Posterior cingulate gyrus (tissue), 11 donors: ENCODE measurements at places on chromosomes 5 and 9.

DNA sequence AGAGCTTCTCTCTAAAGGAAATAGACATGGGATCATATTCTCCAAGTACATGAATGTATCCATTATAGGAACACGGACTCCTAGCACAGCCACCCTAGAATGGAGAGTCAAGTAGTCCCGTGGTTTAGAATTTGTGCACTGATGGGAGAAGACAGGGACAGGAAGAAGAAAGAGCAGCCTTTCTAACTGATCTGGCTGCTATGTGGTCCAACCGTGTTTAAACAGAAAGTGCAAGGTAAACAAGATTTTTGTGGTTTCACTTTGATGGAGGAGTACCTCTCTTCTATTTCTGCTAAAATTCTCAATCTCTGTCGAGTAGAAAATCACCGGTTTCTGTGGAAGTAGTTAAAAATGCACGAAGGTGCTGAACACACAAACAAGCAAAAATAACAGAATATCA is 171.3 kb downstream of the ST8SIA4 start:
- DNase-seq: no peak

DNA sequence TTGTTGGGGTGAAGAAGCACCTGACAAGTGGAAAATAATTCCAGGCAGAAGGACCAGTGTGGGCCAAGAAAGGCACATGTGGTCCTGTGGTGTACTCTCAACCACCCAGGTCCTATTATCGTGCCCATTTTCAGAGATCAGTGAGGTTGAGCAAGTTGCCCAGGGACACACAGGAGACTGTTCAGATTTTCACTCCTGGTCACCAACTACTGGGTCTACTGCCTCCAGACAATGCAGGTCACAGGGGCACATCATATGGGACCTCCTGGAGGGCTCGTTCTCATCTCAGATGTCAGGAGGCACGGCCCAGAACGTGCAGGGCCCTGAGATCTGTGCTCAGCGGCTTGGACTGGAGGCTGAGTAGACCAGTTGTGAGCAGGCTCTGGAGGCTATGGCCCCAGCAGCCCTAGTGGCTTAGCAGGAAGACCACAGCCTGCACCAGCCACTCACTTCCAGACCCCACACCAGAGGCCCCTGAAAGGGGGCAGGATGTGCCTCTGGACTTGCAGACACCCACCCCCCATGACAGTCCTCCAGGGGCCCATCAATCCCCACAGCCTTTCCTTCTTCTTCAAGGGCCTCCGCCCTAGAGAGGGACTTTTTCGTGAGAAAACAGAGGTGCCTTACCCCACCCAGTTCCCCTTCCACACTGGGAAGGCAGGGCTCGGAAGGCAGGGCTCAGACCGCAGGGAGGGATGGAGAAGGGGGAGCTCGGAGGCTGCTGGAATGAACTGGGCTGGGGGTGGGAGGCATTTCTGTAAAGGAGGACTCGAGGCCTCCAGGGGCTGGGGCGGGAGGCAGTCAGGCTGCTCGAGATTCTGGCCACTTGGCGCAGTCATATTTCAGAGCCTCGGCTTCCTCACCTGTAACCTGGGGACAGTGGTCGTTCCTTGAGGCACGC is 82.7 kb upstream of the NEURL1B start:
- DNase-seq: no peak

GRCh38 chr5:180521101-180521500 is 26.9 kb downstream of the CNOT6 start:
- no peak for DNase-seq

GRCh38 chr9:88932766-88933165 is 58.5 kb upstream of the S1PR3 start:
- no peak for DNase-seq

DNA sequence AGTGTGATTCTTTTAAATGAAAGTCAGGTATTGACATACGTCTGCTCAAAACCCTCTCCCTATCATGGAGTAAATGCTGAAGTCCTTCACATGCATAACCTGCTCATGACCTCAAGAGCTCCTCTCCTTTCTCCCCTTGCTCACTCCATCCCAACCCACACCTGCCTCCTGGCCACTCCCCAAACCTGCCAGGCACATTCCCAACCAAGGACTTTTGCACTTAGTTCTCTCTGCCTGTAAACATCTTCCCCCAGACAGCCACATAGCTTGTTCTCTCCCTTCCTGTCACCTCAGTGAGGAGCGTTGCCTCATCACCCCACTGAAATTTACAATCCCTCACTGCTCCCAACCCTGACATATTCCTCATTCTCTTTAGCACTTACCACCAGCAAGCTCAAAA is 8.7 kb downstream of the SETD9 start:
- DNase-seq: no peak

GRCh38 chr9:133148199-133149129 is 15.2 kb downstream of the GBGT1 start:
- peak; percentile 72 for DNase-seq

- DNase-seq: no peak
Observed at GRCh38 chr5:119333421-119333851, 22.4 kb upstream of the TNFAIP8 start.

- DNase-seq: no peak
Observed at GRCh38 chr5:41509399-41510175, 814 bp downstream of the PLCXD3 start.

DNA sequence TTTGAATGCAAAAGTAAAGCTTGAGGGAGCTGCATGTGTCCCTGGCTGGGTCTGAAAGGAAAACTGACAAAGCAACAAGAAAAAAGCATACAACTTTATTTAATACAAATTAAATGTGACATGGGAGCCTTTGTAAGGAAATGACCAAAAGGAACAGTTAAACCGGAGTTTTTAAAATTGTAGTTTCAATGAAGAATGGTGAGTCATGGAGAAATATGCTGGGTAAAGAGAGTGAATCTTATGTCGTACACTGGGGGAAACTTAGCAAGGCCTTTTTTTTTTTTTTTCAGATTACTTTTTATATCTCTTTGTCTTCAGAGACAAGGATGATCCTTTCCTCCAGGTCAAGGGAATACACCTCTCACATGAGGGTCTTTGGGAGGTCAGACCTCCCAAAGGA is 50.1 kb upstream of the FBXL17 start:
- no peak for DNase-seq

- DNase-seq: no peak
Observed at GRCh38 chr5:57687596-57687995, 205.0 kb upstream of the ACTBL2 start.

DNA sequence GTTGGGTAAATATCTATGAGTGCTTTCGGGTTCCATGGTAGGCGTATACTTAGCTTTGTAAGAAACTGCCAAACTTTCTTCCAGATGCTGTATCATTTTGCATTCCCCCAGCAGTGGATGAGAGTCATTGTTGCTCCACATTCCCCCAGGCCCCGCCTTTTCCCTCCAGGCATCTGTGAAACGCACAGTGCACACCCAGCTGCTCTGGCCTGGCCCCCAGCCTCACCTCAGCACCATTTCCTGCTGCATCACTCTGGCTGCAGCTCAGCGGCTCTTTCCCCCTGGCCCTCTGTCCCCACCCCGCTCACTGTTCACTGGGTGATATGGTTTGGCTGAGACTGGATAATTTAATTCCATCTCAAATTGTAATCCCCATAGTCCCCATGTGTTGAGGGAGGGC is 76.6 kb upstream of the SPTLC1 start:
- no peak for DNase-seq

DNA sequence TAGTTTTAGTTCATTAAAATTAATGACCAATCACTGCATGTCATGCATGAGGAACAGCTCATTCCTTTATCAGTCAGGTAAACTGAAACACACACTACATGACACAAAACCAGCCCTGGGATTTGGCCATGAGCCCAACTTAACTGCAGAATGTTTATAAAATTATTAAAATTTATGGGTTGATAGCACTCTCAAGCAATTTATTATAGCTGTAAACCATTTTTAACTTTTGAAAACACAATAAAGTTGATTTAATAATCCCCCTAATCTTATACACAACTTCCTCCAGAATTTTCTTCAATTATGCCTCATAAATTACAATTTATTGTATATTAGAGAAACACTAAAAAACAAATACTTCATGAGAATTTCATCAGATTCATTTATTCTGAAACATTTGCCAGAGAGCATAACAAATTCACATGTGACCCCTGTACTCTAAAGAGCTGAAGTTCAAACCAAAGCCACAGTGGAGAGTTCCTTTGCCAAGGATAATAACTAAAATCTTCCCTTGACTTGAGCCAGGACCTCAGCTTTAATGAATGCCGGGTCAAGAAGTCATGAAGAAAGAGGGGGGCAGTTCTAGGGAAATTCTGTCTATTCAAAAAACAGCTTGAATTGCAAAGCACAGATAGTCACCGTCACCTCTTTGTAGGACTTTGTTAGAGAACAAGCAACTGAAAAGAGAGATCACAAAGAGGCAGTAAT is 763.7 kb upstream of the GRAMD2B start:
- DNase-seq: no peak

GRCh38 chr5:89241186-89241585 is 358.2 kb upstream of the MEF2C start:
- no peak for DNase-seq

GRCh38 chr9:2461892-2462291 is 159.7 kb upstream of the VLDLR start:
- DNase-seq: peak; percentile 8

GRCh38 chr5:178351221-178352034 is 118.8 kb upstream of the PHYKPL start:
- no peak for DNase-seq

DNA sequence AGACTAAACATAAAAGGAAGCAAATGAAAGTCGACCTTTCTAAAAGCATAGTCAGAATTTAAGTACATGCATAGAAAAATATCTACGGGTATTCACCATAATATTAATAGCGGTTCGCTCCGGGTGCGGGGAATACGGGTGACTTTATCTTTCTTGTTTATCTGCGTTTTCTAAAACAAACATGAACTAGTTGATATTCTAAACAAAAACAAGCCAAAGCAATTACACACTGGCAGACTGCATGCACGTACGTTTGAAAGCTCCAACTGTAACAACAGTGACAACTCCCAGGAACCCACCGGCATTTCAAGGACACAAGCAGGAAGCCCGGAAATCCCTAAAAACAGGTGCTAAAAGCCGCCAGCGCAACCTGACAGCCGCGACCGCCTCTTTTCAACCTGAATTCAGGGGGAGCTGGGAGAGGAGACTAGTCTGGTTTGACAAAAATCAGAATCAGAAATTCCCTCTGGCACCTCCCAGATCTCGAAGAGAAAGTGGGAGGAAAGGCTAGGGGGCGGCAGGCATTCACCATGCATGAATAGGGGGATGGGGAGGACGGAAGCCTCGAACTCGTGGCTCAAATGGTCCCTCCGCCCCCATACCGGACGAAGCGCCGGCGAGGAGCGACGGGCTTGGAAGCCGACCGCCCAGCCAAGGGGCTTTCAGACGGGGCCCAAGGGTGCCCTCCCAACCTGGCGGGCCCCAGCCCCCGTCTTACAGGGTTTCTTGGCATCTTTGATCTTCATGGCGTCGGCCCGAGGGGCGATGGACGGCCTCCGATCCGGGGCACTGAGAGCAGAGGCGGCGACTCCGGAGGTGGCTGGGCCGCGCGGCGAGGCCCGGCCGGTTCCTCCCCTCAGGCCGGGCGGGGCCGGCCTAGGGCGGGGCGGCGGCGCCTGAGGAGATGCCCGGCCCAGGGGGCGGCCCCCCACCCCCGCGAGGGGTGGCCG is at the start of gene PANK3:
Gene PANK3 (minus strand): TSS at position 831 of the 950 bp plus-strand sequence. CDS start 85 bp downstream, at position 746.
- DNase-seq: no peak

DNA sequence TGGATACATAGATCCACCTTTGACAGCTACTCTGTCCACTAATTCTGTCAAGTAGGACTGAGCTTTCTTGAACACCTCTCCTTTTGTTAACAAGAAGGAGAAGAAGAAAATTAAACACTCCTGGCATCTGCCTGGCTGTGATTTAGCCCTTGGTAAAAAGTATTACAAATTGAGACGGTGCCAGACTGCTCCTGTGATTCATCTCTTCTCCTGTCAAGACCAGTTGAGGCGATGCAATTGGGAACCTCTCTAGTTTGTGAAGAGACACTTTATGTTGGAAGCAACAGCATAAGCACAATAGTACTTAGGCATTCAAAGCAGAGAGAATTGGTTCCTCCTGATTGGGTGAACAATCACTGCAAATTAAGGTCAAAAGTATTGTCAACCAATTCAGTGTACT is 72.7 kb downstream of the GHR start:
- no peak for DNase-seq

DNA sequence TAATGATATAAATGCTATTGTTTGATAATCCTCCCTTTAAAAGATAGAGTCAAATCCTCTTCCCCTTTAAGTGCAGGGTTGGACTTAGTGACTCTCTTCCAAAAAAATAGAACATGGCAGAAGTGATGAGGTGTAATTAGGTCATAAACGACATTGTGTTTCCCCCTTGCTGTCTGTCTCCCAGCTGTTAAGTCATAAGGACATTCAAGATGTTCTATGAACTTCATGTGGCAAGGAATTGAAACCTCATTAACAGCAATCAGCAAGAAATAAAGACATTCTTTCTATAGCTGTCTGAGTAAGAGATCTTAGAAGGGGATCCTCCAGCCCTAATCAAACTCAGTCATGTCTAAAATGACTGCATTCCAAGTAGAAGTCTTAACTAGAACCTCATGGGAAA is 3.3 kb upstream of the SLC25A46 start:
- no peak for DNase-seq

GRCh38 chr9:135363596-135363995 is 116.0 kb upstream of the PPP1R26 start:
- DNase-seq: no peak

DNA sequence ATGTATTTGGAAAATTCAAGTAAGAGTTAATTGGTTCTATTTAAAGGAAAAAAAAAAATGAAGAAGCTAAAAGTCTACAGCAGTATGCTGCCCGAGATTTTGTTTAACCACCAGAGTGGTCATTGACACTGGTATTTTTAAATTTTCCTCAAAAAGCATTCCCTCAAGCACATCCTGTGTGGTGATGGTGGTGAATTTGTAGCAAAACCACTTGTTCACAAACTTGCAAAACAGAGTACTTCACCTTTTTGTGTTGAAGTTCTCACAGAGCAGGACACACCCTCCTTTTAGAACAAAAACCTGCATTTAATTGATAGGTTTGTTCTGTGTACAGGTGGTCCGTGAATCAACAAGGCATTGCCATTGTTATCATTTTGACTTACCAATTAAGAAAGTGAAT is 374.2 kb downstream of the EFNA5 start:
- no peak for DNase-seq

DNA sequence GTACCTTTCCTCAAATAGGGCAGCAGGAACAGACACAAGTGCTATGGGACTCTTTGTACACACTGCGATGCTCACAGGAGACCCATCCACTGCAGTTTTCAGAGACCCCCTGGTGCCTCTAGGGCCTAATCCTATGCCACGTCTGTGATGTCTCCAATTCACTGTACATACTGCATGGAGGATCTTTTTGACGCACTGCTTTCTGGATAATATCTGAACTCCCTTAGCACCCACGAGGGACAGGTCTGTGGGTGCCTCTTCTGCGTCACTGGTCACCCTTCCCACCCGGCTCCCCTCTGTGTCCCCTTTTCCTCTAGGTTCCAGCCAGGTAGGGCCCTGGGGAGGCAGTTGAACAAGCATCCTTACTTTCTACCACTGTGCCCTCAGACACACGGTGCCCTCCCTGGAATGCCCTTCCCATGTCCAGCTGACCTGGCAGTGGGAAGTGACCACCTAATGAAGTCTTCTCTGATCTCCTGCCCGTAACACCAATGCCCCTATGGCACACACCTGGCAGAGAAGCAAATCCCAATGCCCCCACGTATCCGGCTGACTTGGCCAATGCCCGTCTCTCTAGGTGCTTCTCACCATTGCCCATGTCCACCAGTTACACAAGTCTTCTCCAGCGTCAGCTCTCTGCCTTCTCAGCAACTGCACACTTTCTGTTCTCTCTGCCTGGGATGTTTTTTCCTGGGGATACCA is 41.5 kb downstream of the FOXI1 start:
- no peak for DNase-seq
